COR-L47 (cell line): ENCODE measurements at places on chromosomes 5 and 9.

DNA sequence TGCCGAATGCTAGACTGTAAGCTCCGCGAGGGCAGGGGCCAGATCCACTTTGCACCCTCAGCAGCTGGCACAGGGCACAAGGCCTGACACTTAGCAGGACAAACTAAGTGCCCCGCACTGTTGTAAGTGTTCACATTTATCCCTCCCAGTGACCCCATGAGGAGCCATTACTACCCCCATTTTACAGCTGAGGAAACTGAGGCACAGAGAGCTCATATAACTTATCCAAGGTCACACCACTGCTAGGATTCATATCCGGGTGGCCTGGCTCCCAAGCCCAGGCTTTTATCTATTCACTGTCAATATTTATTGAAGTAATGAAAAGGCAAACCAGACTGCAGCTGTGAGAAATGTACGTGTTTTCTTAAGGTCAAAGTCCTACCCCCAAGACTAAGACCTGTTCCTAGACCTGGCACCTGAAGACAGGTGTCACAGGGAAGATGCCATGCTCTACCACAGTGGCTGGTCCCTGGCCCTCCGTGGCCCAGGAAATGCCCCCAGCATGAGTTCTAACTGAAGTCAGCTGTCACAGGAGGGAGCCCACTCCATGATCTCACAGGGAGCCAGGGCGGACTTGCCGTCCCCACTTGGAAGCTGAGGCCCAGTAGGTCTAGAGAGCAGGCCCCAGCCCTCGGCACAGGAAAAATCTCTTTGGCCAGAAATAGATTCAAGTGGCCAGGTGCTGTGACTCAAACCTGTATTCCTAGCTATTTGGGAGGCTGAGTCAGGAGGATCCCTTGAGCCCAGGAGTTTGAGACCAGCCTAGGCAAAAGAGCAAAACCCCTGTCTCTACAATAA, 74.7 kb upstream of the IL17B start:
- DNase-seq: no peak

DNA sequence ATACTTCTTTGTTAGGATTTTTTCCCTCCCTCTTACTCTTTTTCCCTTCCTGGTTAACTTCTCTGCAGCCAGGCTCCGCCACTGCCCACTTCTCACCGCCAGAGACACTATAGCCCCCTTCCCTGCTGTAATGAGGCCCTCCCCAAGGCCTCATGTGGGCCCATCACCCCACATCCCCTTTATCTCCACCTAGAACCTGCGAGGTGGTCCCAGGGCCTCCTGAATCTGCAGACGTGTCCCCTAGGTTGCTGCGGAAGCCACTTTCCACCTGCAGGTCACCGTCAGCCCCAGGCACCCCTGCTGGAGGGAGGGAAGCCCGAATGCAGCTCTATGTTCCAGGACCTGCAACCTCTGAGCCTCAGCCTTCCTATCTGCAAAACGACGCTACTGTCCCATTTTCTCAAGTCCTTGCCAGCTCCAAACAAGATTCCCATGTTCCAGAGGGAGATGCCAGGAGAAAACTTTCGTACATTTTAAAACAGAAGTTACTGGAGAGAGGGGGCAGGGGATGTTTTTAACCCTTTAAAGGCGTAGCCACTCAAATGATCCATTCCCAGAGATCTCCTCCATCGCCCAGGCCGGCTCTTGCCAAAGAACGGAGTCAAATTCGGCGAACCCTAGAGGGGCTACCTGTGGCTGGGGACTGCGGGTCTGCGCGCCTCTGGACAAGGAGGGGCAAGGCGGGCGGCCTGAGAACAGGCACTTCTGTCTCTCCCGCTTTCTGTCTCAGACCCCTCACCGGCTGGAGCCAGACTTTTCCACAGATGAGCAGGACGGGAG, 929 bp downstream of the SH3PXD2B start:
- no peak for DNase-seq

- DNase-seq: no peak
Observed at GRCh38 chr5:87164409-87164808, 103.3 kb upstream of the RASA1 start.

- no peak for DNase-seq
Observed at GRCh38 chr9:107213561-107214028, 69.5 kb upstream of the RAD23B start.

DNA sequence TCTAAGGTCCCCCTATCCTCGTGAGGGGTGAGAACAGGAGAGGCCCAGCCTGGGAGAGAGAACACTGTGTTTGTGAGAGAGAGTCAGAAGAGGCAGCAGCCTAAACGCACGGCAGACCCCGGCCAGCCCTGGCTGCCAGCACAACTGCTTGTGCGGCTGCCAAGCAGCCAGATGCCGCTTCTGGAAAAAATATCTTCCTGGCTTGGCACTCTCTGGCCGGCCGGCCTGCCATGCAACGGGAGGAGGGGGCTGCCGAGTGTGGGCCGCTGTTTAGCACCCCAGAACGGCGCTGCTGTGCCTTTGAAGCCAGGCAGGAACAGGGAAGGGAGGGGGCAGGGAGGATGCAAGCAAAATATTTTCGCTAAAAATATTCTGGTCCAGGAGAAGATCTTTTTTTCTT, 105.0 kb downstream of the FGF18 start:
- DNase-seq: no peak

GRCh38 chr5:128156521-128156920, 73.0 kb downstream of the SLC12A2 start:
- DNase-seq: no peak
